ENCODE measurements at places on chromosomes 3 and 15.

DNA sequence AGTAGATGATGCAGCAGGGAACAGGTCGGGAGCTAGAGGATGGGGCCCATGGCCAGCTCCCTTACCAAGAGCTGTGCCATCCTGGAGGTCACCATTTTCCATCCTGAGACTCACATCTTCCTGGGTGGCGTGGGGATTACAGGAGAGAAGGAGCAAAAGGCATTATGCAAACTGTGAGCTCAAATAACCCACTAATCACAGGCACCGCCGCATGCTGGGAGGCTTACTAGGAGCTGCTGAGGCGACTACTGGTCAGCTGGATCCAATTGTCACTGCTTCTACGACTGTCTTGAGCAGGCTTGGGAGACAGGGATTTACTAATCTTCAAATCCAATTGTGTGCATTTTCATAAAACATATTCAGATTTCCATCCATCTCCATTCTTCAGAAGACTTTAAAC, 12.5 kb upstream of the KBTBD12 start:
- DNase-seq = no peak

GRCh38 chr3:194118920-194119319, 17.0 kb upstream of the HES1 start:
- DNase-seq = no peak

DNA sequence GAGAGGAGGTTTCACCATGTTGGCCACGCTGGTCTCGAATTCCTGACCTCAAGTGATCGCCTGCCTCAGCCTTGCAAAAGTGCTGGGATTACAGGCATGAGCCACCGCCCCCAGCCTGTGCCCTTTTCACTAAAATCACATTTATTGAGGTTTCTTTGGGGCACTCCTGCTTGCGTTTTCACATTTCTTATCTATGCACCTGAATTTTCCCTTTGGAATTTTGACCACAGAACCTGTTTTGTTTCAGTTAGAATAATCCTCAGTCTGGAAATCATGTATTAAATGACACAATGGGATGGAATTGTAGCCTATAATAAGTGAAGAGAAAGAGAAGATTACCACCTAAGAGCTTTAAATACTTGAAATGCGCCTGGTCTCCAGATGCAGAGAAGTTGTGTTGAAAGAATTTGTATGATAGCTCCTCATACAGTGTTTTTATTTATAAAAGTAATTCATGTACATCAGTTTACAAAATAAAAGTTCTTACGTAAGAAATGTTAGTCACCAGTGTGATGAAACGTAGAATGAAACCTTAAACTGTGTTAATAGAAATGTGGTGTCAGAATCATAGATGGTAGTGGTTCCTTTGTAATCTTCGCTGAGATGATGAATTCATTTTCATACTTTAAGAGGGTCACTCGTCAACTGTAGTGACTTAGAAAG, 107.0 kb downstream of the TCF12 start:
- DNase-seq = no peak

DNA sequence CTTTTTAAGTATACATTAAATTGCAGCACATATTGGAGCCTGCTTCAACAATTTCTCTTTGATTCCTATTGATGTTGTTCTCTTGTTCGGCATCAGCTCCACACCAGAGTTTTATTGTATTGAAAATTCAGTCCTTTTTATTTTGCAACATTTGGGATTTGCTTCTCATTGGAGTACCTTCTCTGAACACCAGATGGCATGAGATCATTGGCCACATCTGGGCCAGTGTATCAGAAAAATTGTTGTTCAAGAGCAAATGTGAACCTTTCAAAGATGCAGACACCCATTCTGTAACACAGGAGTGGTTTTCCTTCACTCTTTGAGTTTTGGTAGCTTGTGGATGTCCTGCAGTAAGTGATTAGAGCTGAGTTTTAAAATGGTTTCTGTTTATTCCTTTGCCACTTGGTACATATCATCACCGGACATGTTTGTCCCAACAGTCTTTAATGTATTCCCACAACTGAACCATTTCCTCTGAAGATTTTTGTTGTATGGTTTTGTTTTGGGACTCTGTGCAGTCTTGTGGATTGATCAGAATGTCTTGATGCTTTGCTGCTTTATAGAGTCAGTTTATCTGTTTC, 96.1 kb downstream of the MCTP2 start:
- no peak for DNase-seq
